ENCODE measurements at places on chromosomes 4 and X. TPM values are rescaled to one million over a fixed set of nuclear protein-coding genes. Genes with fewer than 3 reads are reported as not detected.

DNA sequence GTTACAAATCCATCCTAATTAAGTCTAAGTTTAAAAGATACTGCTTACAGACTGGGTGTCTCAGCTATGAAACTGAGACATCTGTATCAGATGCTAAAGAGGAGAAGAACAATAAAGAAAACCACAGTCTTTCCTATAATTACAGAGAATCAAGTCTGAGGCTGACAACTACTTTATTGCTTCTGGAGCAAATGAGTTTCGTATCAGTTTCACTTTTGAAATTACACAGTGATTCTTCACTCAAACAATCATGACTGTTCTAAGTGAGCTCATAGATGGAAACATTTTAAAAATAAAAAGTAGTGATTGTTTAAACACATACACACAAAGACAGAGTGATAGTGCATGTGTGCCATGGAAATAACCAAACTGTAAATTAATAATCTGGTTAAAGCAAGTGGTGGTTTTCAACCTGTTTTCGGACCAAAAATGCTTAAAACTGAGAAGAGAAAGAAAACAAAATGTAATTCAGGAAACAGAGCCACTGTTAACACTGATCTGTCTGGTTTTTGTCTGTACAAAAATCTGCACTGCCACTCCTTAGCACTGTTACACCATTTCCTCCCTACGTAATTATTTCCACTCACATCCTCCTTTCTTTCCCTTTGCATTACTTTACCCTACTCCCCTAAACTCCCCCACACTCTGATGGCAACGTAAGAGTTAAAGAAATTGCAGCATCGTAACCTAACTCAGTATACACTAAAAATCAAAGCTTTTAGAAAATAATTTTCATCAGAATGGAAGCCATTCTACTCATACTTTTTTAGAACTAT, 12.5 kb downstream of the RFC1 start:
- peak; percentile 49 for DNase-seq

SH3D19 gene
- 31.4 TPM for total RNA-seq

- DNase-seq = no peak
Observed at GRCh38 chr4:46258431-46258830, 131.5 kb downstream of the GABRA2 start.

GRCh38 chrX:79268788-79269187, 98.3 kb downstream of the ITM2A start:
- DNase-seq = no peak

GRCh38 chrX:13093529-13094140, 49.2 kb upstream of the FAM9C start:
- DNase-seq = no peak

- DNase-seq = no peak
Observed at GRCh38 chrX:12844319-12844718, 22.6 kb upstream of the TLR7 start.

DNA sequence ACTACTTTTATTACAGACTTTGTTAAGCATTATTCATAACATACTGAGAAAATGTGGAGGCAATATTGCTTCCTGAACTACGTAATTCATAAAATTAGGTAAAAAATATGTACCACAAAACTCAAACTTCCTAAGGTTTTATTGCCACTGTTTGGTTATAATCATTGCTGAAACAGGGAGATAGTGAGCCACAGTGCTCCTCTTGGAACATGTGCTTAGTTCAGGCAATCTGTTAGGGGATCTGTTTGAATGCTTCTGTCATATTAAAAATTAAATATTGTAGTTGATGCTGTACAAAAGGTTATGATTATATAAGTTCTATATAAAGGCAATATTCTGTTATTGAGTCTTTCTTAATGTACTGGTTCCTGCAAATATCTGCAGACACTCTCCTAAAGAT, 480.7 kb downstream of the GRXCR1 start:
- no peak for DNase-seq

DNA sequence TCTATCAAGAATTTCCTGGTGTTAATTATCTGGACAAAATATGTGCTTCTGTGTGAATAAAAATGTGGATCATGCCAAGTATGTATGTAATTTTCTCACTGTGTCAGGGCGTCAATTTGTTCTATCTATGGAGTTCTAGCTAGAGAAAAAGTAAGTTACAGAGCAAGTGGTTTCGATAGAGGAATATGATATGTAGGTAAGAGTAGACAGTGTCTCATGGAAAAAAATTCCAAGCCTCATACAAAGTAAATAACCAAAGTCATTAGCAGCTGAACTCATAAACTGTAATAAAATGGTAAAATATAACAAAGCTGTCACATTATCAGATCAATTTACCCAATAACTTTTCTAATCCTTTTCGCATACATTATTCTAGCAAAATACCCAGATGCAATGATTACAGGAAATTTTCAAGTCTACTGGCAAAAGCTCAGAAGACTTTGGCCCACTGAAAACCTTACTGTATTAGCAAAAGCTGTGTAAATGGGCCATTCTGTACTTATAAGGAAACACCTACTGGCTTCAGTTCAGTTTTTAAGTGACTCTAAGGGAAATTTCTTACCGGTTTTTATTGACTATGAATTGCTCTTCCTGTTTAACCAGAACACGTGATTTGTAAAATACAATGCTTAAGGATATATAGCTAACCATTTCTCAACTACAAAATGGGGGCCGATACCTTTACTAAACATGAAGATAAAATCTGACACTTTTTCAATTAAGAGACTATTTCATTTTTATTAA, 121.0 kb upstream of the ARSJ start:
- no peak for DNase-seq

SOWAHB gene
- under 0.01 TPM for total RNA-seq

DNA sequence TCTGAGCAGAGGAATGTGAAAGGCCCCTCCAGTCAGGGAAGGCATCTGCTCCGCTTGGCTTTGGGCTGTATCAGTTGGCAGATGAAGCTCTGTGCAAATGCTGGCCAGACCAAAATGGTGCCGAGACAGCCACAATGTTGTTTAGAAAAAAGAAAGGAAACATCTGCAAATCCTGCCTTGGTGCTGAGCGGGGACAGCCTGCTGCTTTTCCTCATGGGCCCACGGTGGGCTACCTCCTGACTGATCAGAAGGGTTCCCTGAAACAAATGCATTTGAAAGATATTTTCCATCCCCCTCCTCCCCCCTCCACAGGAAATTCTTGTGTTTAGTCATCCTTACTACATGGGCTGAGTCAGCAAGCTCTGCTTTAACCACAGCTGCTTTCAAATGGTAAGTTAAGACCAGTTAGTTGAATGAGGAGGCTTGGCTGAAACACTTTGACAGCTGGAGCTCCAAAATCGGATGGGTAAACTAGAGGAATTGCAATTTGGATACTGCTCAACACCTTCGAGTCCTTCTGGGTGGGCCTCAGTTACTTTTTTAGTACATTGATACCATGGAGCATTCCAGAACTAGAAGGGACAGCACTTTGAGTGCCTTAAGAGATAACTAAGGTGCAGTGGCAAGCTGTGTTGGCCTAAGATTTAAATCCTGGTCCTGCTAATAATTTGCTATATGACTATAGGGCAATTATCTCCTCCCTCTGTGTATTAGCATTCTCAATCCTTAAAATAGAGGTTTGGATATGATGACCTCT, 36.0 kb downstream of the PLAC1 start:
- DNase-seq = peak; percentile 93

GRCh38 chrX:121161501-121161933, 114.1 kb downstream of the GLUD2 start:
- no peak for DNase-seq

DNA sequence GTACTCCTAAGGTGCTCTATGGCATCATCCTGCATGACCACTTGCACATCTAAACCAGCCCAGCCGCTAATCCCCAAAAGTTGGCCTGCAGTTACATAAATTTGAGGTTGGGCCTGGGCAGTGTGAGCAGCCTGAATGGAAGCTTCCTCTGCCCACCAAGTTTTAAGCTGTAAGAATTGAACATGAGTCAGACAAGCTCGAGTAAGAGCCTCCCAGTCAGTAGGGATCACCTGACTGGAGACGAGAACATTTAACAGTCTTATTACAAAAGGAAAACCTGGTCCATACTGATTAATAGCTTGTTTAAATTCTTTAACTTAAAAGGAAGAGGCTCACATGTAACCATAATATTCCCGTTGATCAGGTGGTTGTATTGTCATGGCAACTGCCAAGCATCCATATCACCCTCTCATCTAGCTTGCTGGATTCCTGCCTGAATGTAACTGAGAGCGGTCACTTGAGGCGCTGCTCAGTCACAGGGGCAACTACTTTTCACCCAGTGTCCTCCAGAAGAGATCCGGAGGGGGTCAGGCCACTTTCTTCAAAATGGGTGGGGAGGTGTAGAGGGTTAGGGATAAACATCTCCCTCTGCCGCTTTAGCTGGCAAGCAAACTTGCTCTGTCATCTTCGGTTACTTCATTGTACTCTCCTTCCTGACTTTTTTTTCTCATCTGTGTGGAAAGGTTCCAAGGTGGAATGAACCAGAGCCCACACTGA, 56.6 kb upstream of the WDR1 start:
- DNase-seq = peak; percentile 23

CACNA1F gene
- total RNA-seq = 0.26 TPM

CXCL6 gene
- total RNA-seq = 0.77 TPM

SULT1B1 gene
- total RNA-seq = not detected

TMEM164 gene
- 7.4 TPM for total RNA-seq

SPIN2A gene
- total RNA-seq = 0.50 TPM

GRCh38 chr4:29326816-29327215, 1393.4 kb upstream of the PCDH7 start:
- no peak for DNase-seq

GRCh38 chrX:3440981-3441380, 94.5 kb upstream of the MXRA5 start:
- DNase-seq = no peak

PCDH7 gene
- 9.0 TPM for total RNA-seq

GRCh38 chr4:87230806-87231205, 10.4 kb upstream of the KLHL8 start:
- DNase-seq = no peak

DNA sequence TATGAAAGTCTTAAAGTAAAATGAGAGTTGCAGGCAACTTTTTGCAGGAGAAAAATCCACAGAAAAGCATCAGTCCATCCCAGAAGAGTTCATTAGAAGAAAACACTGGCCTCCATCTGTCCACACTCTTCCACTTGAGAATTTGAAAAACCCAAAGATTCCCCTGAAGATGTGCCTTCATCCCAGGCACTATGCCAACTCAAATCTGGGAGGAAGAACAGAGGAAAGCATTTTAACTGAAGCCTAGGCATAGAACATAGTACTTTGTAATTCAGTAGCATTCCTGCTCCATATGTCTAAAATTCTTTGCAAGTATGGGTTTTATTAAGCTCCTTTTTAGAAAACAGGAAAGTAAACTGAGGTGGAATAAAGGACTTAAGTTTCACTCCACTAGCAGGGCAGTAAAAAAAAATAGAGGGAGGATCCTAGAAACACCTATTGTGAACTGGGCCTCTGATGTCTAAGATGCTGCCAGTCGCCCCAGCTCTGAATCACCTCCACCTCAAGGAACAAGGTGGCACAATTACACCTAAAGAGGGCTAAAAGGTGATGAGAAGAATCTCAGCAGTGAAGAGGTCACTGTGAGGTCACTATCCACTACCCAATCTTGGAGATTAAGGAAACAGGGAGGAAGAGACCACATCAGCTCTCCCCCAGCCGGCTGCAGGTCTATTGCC, 141.9 kb upstream of the FAM241A start:
- DNase-seq = no peak

- no peak for DNase-seq
Observed at GRCh38 chr4:161663844-161664243, 500.0 kb downstream of the FSTL5 start.

DNA sequence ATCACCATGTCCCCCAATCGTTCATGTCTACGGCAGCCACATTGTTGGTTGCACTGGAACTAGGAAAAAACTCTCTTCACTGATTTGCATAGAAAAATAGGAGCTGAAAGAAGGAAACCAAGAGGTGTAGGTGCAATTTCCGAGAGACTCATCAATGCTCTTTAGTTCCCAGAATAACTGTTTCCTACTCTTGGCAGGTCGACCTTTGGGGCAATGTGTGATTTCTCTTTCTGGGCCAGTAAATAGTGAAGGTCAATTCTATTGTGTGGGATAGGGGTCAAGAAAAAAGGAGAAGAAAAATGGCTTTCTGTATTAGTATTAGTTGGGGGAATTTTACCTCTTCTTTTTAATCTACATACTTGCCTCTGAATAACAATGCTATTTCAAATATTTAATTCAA, 55.9 kb upstream of the PDE5A start:
- DNase-seq = no peak

GRCh38 chr4:139188648-139189416, 11.8 kb upstream of the ELF2 start:
- DNase-seq = no peak

- DNase-seq = no peak
Observed at GRCh38 chrX:26722666-26723428, 506.9 kb downstream of the MAGEB5 start.

- no peak for DNase-seq
Observed at GRCh38 chrX:42097486-42097885, 174.1 kb upstream of the CASK start.

CLNK gene
- not detected for total RNA-seq

DNA sequence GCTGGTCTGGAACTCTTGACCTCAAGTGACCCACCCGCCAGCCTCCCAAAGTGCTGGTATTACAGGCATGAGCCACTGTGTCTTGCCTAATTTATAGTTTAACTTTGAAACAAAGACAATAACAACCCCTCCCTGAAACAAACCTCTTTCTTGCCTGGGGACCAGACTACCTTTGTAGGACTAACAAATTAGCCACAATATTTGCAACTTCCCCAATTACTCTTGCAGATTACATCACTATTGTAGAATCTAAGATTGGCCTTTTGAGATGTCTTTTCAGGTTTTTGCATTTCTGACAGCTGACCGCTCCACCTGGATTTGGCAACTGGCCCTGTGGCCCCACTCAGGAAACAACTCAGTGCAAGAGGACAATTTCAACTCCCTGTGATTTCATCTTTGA, 84.8 kb downstream of the AKAP4 start:
- DNase-seq = no peak

DNA sequence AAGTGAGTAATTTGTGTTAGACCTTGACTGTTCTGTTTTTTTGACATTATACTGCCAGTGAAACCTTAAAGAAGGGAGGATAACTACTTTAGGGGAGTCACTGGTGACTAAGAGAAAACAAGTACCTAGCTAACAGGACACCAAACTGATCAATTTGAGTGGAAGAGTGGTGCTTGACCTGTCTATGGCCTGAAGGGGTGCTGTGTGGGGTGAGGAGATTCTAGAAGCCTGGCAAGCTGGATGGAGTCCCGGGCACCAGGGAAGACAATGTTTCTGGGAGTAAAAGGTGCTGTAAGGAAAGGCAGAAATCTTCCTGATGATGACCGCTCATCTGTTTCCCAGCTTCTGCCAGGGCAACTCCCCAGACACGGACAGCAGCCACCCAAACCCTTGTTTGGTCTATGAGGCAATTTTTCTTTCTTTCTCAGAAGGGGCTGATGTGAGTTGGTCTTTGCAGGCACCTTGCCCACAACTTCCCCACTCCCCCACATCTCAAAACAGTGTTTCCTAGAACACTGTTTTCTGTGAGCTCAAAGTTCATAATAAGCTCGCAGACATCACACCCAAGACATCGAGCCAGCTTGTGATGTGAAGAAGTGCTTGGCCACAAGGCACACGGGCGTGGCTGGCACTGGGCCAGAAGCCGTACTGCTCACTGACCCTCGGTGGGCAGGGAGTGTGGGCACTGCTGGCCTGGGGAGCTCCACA, 4.6 kb downstream of the TXK start:
- DNase-seq = no peak

RHOXF2 gene
- not detected for total RNA-seq

ZIC3 gene
- total RNA-seq = not detected

C4orf54 gene
- under 0.01 TPM for total RNA-seq

TRPC5OS gene
- not detected for total RNA-seq

ANXA10 gene
- total RNA-seq = 0.17 TPM

- DNase-seq = no peak
Observed at GRCh38 chr4:26263165-26263564, 57.6 kb upstream of the RBPJ start.
